ENCODE measurements at places on chromosomes 1 and 21. TPM values are rescaled to one million over a fixed set of nuclear protein-coding genes. Genes with fewer than 3 reads are reported as not detected.
A peak's percentile ranks its signal among the peaks of the same experiment; 100 is the strongest.

RRP1 gene
- total RNA-seq = 24.6 TPM

OR2T29 gene
- not detected for total RNA-seq

SH3BGRL3 gene
- 12.2 TPM for total RNA-seq

CDCA8 gene
- 48.7 TPM for total RNA-seq

PCP4L1 gene
- total RNA-seq = not detected

SLC44A3 gene
- total RNA-seq = 3.8 TPM

TMEM82 gene
- 0.97 TPM for total RNA-seq

SH2D2A gene
- total RNA-seq = 0.73 TPM

CNR2 gene
- not detected for total RNA-seq

TLR5 gene
- not detected for total RNA-seq

C1QA gene
- not detected for total RNA-seq

- DNase-seq = no peak
Measured at GRCh38 chr1:29655145-29655544, 418.8 kb downstream of the PTPRU start.

- DNase-seq = no peak
Measured at GRCh38 chr1:17755120-17755519, at the start of gene ACTL8. Gene ACTL8 (plus strand): TSS chr1:17755333. CDS start chr1:17823009, 67,676 bp downstream.

DNA sequence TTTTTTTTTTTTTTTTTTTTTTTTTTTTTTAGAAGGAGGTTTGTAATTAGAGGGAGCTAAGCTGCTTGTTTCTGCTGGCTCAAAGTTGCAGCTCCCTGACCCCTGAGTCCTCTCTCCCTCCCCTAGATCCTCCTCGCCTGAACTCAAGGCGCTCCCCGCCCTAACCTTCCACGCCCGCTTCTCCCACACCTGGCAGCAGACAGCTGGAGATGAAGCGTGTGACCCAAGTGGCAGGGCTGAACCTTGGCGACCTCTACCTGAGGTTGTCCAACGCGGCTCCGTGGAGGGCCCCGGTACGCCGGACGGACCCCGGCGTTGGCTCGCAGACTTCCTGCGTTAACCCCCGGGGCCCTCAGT is 795 bp downstream of the NGF start:
- DNase-seq = no peak

DNA sequence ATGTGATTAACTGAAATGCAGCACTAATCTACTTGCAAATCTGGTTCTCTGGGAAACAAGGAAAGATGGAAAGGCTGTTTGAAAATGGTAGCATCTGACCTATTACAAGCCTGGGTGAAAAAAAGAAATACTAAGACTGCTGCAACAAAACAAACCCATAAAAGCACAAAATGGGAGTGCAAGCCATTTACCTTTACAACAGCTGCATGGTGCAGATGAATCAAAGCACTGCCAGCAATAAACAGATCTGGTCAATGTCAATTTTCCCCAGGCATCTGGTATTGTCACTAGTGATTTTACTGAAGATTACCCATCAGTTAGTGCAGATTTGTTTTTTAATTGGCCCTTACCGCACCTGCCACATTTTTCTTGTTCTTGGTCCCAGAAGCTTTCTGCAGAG is 1341.7 kb downstream of the PLA2G4A start:
- no peak for DNase-seq

DNA sequence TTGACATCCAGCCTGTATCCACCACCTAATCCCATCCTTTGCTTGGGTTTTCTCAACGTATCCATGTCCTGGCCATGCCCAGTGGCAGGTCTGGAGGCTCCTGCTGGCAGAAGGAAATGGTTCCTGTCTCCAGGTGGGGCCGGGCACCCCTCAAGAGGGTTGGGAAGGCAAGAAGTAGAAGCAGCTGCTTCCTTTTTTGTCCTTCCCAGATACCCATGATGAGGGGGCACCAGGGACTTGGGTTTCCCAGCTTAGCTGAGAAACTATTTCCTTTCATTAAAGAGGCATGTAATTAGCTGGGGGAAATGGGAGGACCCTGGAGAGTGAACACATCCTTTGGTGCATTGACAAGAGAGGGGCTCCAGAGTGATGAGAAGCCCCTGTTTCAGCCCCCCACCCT is 21.1 kb upstream of the SLC45A3 start:
- no peak for DNase-seq

DNA sequence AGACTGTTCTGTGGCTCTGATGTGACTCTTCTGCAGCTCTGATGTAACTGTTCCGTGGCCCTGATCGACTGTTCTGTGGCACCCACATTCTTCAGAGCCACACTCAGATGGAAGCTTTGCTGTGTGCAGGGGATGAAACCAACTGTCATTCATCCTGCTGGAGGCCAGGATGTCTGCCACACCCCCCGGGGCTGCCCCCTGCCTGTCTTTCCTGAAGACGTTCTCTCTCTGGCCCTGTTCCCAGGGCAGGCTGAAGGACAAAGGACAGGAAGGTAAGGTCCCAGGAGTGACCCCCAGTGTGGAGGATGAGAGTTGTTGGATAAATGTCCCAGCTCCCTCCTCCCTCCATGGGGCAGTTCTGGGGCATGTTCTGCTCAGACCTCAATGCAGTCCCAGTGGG is 29.4 kb upstream of the UMODL1 start:
- DNase-seq = no peak

DNA sequence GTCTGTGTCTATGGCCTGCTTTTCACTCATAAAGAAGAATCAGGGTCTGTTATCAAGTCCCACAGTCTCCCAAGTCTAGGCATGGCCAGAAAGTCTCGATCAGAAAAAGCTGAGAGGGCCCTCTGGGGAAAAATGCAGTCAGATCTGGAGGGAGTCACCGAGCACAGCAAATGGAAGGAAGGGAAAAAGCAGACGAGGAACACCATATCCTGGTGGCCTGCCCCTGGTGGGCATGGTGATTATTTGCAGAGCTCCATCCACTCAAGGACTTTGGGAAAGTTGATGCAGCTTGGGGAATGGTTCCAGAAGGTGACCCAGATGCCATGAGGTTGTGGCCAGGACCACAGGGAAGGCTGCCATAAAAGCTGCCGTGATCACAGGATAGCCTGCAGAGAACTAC is 189.1 kb downstream of the CLIC6 start:
- no peak for DNase-seq

GRCh38 chr1:40404670-40405462 is 31.3 kb downstream of the SMAP2 start:
- peak; percentile 60 for DNase-seq

- no peak for DNase-seq
Measured at GRCh38 chr1:107550358-107550757, 409.5 kb downstream of the NTNG1 start.

DNA sequence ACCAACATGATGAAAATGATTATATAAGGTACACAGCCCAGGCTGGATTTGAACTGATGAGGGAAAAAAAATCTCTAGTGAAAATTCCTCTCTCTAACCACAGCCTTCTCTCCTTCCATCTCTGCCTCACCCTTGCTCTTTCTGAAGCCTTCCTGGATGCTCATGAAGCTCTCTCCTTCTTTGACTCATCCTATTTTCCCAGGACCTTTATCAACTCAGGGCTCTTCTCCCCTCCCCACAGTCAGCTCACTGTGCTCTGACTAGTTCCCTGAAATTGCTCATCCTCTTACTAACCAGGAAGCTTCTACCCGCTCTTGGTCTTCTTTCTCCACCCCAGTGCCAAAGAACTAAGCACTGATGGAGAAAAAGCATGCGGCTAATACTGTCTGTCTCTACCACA is 46.4 kb upstream of the ERG start:
- DNase-seq = no peak

GRCh38 chr1:26724926-26725325 is 29.1 kb downstream of the ARID1A start:
- DNase-seq = no peak

DNA sequence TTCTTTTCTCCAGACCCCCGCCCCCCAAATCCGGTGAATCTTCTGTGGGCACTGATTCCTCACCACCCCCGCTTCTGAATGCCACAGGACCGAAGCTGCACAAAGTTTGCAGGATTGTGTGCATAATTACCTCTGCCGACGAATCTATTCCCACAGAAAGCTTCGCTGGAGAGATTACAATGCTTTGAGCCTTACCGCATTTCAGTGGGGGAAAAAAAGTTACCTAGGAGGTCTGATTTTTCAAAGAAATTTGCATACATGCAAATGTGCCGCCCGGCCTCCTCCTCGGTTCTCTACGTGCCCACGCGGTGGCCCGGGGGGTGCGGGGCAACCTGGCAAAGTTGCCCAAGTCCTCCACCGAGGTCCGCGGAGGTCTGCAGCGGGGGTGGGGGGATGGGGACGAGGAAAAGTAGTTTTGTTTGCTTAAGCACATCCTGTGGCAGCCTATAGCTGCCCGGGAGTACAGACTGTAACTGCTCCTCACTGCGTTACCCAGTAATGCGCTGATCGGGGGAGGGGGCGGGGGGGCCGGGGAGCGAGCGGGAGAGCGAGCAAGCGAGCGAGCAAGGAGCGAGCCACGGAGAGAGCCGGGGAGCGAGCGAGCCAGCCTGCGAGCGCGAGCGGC is 563 bp upstream of the NFIA start:
- peak; percentile 83 for DNase-seq

DNA sequence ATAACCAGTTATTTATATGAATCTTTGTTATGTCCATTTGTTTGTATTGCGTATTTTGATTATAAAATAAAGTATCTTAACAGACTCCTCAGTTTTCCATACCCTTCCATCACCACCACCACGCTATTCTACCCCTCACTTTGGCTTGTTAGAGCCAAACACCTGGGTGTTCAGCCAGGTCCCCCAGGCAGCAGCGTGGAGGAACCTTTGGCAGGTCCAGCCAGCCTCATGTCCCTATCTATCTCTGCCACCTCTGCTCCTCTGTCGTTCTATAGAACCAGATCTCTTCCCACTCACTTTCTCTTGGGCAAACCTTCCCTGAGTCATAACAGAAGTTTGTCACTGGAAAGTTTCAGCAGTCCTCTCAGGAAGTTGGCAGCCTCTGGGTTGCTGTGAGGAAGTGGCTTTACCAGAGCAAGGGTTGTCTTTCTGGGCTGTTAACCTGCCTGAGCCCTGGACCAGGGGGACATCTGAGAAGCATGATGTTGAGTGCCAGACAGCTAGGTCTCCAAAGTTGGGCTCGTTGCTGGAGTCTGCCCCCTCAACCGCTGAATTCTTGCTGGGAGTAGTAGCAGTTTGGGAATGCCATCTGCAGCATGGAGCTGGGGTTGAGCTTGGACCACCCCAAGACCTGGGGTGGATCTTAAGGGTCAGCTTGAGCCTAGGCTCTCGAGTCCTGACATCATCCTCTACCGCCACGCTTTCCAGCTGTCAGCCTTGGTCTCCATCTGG is 996 bp upstream of the SH3BGRL3 start:
- DNase-seq = no peak

DNA sequence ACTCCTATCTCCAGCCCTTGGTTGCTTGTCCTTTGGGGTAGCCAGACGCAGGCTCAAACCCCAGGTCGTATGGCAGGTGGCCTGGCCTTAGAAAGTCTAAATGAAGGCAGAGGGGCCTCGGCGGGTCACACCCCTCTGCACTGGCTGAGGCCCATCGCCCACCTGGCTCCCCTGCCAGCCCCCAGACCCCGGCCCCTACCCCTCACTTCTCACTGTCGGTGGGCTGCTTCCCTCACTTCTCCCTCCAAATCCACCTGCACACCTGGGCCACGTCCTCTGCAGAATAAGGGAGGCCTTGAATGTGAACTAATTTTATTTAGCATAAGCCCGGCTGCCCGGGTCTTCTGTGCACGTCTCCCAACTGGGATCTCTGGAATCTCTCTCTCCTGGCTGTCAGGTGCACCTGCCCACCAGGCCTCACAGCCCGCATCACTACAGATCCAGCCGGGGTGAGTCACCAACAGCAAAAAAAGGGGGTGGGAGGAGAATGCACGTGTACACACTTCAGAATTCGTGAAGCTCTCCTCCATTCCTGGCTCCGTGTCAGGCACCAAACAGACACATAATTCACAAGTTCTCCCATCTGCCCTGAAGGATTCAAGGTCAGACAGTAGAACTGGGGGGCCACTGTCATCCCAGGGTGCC is 107.5 kb upstream of the SIM2 start:
- DNase-seq = no peak

DNA sequence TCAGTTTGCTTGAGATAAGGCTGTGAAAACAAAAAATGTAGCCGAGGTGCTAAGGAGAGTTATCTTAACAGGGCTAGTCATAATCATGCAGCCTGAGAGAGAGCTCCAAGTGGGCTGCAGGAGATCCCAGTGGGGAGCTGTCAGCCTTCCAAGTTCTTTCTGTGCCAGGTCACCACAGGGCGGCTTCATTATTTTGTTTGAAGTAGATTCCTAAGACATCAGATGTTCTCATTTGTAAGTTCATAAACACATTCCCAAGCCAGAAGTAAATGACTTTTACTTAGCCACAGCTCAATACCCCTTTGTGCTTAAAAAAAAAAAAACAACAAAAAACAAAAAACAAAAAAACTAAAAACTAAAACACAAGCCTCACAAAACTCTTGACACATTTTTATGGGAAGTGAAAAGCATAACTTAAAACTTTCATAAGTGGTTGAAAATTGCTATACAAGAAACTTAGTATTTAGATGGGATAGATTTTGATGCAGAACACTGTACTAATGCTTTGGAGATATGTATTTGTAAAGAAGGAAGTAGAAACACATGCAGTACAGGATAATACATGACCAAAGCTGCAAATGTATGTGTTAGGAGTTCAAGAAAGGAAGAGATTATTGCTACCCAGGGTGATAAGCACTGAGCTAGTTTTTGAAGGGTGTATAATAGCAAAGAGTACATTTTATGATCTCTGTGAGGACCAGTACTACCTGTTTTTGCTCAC is 8.6 kb downstream of the CDC14A start:
- DNase-seq = no peak

DNA sequence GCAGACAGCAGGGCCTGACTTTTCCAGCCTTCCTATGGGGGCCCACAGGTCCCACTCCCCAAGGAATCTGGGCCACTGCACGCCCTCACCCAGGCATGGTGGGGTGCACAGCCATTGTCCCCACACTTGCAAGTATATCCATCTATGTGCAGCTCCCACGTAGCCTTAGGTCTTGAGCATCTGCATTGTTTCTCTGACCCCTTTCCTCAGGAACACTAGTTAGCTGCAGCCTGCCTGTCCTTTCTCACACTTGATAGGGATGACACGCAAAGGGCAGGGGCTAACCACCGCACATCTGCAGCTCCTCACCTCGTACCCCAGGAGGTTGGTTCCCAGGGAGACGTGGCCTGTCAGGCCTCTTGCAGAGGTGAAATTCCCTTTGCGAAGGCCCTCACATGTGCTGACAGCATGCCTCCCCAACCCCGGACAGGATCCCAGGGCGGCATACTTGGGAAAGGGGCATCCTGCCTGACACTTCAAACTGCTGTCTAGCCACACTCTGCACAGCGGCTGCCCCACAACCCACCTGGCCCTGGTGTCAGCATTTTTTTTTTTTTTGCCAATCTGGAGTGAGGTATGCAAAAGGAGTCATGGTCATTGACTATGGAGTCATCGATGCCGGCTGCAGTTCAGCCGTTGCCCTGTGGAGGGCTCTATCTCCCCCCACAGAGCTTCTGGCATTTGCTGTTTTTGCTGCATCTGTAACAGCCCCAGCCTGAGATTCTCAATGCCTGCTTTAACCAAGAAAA is 5.0 kb downstream of the JMJD4 start:
- DNase-seq = peak; percentile 45

DNA sequence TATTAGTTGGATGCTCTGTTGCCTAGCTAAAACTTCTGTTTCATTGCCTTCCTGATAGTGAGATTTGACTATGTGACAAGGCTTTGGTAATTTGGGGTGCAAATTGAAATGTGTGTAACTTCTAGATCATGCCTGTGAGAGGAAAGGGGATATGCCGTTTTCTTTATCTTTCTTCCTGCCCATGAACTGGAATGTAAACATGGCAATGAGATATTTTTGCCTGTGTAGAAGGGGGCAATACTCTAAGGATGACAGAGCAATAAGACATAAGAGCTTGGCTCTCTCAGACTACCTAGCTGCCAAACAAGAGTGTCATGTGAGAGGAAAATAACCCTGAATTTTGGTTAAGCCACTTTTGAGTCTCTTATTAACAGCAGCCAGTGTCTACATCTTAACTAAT is 49.7 kb downstream of the RAP1A start:
- DNase-seq = no peak

Data from HepG2 (cell line).